Dermis blood vessel endothelial cell (primary cell): ENCODE measurements at places on chromosomes 5 and 9. TPM values are rescaled to one million over a fixed set of nuclear protein-coding genes. Genes with fewer than 3 reads are reported as not detected.

The TEX48 gene
- not detected in 2 replicates for total RNA-seq

The NCS1 gene
- 8.2 and 12.3 TPM in 2 replicates for total RNA-seq

The GLRA1 gene
- not detected in 2 replicates for total RNA-seq

The TRIM14 gene
- 1.5 and 4.8 TPM in 2 replicates for total RNA-seq

The EGFLAM gene
- 0.09 and 0.85 TPM in 2 replicates for total RNA-seq

The TXNDC8 gene
- total RNA-seq, result not detected in 2 replicates

The DOCK2 gene
- 0.17 and 0.28 TPM in 2 replicates for total RNA-seq

The TSSK1B gene
- not detected in 2 replicates for total RNA-seq

The RNF38 gene
- 23.0 and 43.9 TPM in 2 replicates for total RNA-seq

The OBP2A gene
- total RNA-seq, result not detected in 2 replicates

The CHD1 gene
- 74.4 and 104 TPM in 2 replicates for total RNA-seq

The RAI14 gene
- 204 and 257 TPM in 2 replicates for total RNA-seq

The LCN1 gene
- total RNA-seq, result not detected in 2 replicates

The PRLR gene
- total RNA-seq, result not detected in 2 replicates

The TAF11L9 gene
- total RNA-seq, result not detected in 2 replicates

The CBY3 gene
- total RNA-seq, result not detected in 2 replicates

The STK32A gene
- total RNA-seq, result not detected in 2 replicates

The DEPDC1B gene
- total RNA-seq, result 6.8 and 19.7 TPM in 2 replicates

The FOXI1 gene
- not detected in 2 replicates for total RNA-seq

The GFPT2 gene
- total RNA-seq, result 0.60 and 0.68 TPM in 2 replicates
